ENCODE measurements at places on chromosomes 16 and 17.

- DNase-seq, result peak; percentile 91
- no peaks in the 10 kb centered on the region for H3K27me3 ChIP-seq
- peaks cover 16% of the 10 kb centered on the region for H3K4me1 ChIP-seq
- H3K4me3 ChIP-seq, result peak overlapping the region; percentile 61
Measured at GRCh38 chr17:57892146-57892819, 42.4 kb upstream of the MRPS23 start.

GRCh38 chr17:980406-981291 is 1.1 kb upstream of the NXN start:
- DNase-seq, result peak; percentile 59
- peaks cover 11% of the 10 kb centered on the region for H3K4me1 ChIP-seq
- H3K4me3 ChIP-seq, result peak overlapping the region; percentile 83
- H3K36me3 ChIP-seq, result no peaks in the 10 kb centered on the region
- H3K27ac ChIP-seq, result peak overlapping the region; percentile 95

DNA sequence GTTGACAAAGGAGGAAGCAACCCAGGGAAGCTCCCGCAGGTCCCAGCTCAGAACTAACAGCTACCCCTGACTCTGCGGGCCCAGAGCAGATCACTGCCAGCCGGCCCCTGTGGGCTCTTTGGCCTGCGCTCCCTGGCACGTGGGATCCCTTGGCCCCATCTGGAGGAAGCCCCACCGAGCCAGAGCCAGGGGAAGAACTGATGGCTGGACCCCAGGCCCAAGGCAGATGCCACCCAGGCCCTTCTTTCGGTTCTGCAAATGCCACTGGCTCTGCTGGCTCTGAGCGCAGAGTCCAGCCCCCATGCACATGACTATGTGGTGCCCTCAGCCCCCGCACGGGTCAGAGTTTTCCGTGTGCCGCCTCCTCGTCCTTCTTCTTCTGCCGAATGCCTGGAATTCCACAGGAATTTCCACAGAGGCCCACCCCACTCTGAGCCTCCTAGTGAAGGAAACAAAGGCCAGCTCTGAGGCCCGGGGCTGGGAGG is 35.8 kb upstream of the SNN start:
- H3K27me3 ChIP-seq, result peaks cover 3% of the 10 kb centered on the region
- no peaks in the 10 kb centered on the region for H3K36me3 ChIP-seq
- peak overlapping the region; percentile 33 for H3K27ac ChIP-seq
- peaks cover 17% of the 10 kb centered on the region for H3K4me1 ChIP-seq
- no peak overlapping the region for H3K4me3 ChIP-seq

DNA sequence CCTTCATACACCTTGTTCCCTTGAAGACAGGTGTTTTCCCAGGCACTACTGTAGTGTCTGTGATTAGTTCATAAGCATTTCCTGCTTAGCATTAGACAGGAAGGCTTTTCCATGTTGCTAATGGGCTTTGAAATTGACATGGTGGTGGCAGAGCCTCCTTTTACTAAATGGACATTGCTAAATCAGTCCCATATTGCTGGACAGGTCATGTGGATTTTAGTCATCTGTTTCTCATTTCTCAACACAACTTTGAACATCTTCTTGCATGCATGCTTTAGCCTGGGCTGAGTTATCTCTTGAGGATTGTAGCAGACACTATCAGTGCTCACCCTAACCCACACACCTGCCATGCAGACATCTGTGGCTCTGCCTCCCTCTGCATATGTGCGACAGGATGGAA is 13.7 kb upstream of the BCO1 start:
- peaks cover 20% of the 10 kb centered on the region for H3K4me1 ChIP-seq
- H3K27ac ChIP-seq, result peak overlapping the region; percentile 69
- H3K36me3 ChIP-seq, result no peaks in the 10 kb centered on the region
- no peak overlapping the region for H3K4me3 ChIP-seq
- DNase-seq, result no peak

DNA sequence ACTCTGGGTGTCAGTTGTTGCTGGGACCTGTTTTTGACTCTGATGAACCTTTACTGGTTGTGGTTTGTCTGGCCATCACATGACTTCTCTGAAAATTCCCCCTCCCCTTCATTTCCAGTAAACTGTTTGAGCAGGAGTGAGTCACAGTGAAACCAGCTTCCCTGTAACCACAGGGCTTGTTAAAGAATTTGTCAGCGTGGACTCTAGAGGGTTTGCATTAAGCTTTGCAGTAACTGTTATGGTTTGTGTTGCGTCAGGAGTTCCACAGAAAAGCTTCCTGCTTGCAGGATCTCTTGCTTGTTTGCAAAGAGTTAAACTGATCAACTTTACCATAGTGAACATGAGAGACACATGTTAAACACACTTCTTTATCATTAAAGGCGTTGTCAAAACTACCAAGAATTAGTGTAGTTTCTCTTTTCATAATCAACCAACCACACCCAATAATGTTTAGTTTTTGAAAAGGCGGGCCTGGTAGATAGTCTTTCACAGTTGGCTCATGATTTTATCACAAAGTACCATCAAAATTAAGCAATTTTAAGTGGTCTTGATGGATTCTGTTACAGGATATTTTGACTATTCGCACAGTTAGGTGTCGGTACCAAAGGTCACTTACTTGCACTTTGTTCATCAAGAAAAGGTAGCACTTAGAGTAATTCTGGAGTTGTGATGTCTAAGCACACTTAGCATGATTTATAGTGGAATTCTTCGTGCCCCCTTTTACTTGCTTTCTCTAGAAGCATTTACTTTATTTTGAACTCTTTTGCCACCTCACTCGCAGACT is 79.3 kb downstream of the VMP1 start:
- H3K4me1 ChIP-seq, result peaks cover 41% of the 10 kb centered on the region
- no peak for DNase-seq
- H3K4me3 ChIP-seq, result peak overlapping the region; percentile 3
- H3K27me3 ChIP-seq, result no peaks in the 10 kb centered on the region
- peak overlapping the region; percentile 98 for H3K27ac ChIP-seq

- peaks cover 3% of the 10 kb centered on the region for H3K36me3 ChIP-seq
- no peak overlapping the region for H3K27ac ChIP-seq
- H3K27me3 ChIP-seq, result no peaks in the 10 kb centered on the region
Measured at GRCh38 chr17:74779948-74780400, 3.8 kb upstream of the NAT9 start.

DNA sequence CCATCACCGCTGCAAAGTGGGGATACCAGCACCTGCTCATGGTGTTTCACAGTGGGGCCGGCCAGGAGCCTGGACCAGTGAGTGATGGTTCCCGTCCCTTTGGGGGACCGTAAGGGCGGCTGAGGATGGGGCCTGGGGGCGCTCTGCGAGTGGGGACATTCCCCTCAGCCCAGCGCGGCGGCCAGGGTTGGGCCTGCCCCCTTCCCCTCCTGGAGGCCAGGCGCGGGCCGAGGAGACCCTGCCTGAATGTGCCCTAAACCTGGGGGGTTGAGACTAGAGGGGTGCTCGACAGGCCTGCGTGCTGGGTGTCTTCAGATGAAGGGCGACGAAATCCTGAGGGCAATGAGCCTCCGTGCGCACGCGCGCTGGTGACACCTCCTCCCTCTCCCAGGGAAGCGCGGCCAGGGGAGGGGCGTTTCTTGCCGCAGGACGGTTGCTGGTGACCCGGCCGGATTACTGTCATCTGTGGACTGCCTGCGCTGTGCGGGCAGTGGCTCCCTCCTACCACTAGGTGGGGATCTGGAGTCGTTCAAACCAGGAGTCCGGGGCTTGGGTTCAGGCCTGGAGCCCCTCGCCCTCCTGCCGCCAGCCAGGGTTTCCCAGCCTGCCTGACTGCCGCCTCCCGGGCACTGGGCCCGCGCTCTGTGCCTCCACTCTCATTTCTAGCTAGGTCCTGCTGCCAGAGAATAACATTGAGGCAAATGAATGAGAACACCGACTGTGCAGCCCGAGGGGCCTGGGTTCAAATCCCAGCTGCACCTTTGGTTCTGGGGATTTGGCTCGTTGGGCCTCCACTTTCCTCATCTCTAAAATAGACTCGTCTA is 17.1 kb downstream of the TBX2 start:
- H3K4me1 ChIP-seq, result no peaks in the 10 kb centered on the region
- H3K27me3 ChIP-seq, result peaks cover 53% of the 10 kb centered on the region
- H3K4me3 ChIP-seq, result peak overlapping the region; percentile 58
- no peaks in the 10 kb centered on the region for H3K36me3 ChIP-seq

GRCh38 chr17:37064206-37064605 is 115.5 kb downstream of the AATF start:
- H3K27ac ChIP-seq, result no peak overlapping the region
- DNase-seq, result no peak
- peaks cover 17% of the 10 kb centered on the region for H3K4me1 ChIP-seq
- peaks cover 38% of the 10 kb centered on the region for H3K27me3 ChIP-seq
- no peak overlapping the region for H3K4me3 ChIP-seq

GRCh38 chr17:73071066-73071999 is 21.2 kb downstream of the SLC39A11 start:
- H3K4me1 ChIP-seq, result peaks cover 14% of the 10 kb centered on the region
- H3K36me3 ChIP-seq, result peaks cover 8% of the 10 kb centered on the region
- no peak overlapping the region for H3K4me3 ChIP-seq
- no peak overlapping the region for H3K27ac ChIP-seq

GRCh38 chr17:33469911-33470310 is 176.8 kb upstream of the ASIC2 start:
- H3K36me3 ChIP-seq, result no peaks in the 10 kb centered on the region
- H3K4me1 ChIP-seq, result no peaks in the 10 kb centered on the region
- DNase-seq, result no peak
- peaks cover 2% of the 10 kb centered on the region for H3K27me3 ChIP-seq
- no peak overlapping the region for H3K4me3 ChIP-seq
- H3K27ac ChIP-seq, result no peak overlapping the region

DNA sequence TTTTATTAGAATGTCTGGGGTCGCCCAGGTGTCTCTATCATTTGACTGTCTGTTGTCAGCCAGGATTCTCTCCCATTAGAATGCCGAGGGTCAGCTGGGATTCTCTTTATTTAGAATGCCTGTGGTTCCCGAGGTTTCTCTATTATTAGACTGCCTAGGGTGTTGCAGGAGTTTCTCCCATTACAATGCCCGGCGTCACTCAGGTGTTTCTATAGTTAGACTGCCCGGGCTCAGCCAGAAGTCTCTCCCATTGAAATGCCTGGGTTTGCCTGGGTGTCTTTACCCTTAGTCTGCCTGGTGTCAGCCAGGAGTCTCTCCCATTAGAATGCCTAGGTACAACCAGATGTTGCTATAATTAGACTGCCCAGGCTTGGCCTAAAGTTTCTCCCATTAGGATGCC is 2252.0 kb downstream of the TP53TG3F start:
- no peaks in the 10 kb centered on the region for H3K4me1 ChIP-seq
- no peak for DNase-seq
- H3K27me3 ChIP-seq, result no peaks in the 10 kb centered on the region
- no peaks in the 10 kb centered on the region for H3K36me3 ChIP-seq

GRCh38 chr16:85563515-85564276 is 49.4 kb upstream of the GSE1 start:
- no peaks in the 10 kb centered on the region for H3K36me3 ChIP-seq
- no peak for DNase-seq
- H3K27ac ChIP-seq, result peak overlapping the region; percentile 80
- peaks cover 67% of the 10 kb centered on the region for H3K4me1 ChIP-seq

DNA sequence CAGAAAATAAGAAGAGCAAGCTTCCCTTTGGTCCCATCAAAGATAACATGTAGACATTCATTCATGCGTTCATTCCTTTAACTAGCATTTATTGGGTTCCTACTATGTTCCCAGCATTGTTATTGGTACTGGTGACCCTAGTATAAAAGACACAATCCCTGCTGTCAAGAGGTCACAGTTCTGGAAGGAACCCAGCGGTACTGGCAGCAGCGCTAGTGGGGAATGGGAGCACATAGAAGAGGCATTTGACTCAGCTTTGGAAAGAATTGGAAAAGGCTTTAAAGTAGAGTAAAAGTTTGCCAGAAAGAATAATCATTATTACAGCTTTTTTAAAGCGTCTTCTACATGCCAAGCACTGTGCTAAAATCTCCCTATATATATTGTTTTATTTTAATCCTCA is 41.7 kb upstream of the NF1 start:
- H3K36me3 ChIP-seq, result no peaks in the 10 kb centered on the region
- no peak for DNase-seq
- H3K27me3 ChIP-seq, result peaks cover 8% of the 10 kb centered on the region
- no peak overlapping the region for H3K27ac ChIP-seq
- no peak overlapping the region for H3K4me3 ChIP-seq

- H3K4me3 ChIP-seq, result no peak overlapping the region
- H3K27ac ChIP-seq, result peak overlapping the region; percentile 29
- no peaks in the 10 kb centered on the region for H3K36me3 ChIP-seq
- H3K4me1 ChIP-seq, result peaks cover 13% of the 10 kb centered on the region
- peak; percentile 22 for DNase-seq
Measured at GRCh38 chr17:69607162-69607834, 192.8 kb downstream of the MAP2K6 start.

GRCh38 chr17:5413682-5414081 is 5.8 kb downstream of the NUP88 start:
- H3K36me3 ChIP-seq, result peaks cover 21% of the 10 kb centered on the region
- H3K27me3 ChIP-seq, result no peaks in the 10 kb centered on the region
- no peak for DNase-seq
- no peak overlapping the region for H3K4me3 ChIP-seq
- H3K4me1 ChIP-seq, result peaks cover 5% of the 10 kb centered on the region
- no peak overlapping the region for H3K27ac ChIP-seq

DNA sequence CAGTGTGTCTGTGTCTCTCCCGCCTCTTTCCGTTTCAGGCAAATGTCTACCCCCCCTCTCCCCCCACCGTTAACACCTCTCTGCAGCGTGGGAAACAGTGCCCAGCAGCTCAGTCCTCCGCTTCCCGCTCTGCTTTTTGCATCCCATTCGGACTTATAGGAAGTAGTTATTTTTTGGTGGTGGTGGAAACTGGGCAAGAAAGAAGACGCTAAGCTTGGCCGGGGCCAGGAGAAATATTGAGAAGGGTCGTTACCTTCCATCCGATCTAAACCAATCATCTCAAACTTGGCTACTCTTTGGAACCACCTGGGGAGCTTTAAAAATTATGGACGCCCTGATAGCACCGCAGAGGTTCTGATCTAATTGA is 499 bp upstream of the HLF start:
- peak overlapping the region; percentile 61 for H3K4me3 ChIP-seq
- no peaks in the 10 kb centered on the region for H3K36me3 ChIP-seq
- peak overlapping the region; percentile 21 for H3K27ac ChIP-seq
- no peak for DNase-seq
- peaks cover 78% of the 10 kb centered on the region for H3K27me3 ChIP-seq
- peaks cover 9% of the 10 kb centered on the region for H3K4me1 ChIP-seq

All from progenitor cell of endocrine pancreas (in vitro differentiated cells).